CD4-positive, alpha-beta T cell treated with Interleukin-2 at 100 ng/mL for 4 hours (primary cell): ENCODE measurements at places on chromosomes 7 and 10.

DNA sequence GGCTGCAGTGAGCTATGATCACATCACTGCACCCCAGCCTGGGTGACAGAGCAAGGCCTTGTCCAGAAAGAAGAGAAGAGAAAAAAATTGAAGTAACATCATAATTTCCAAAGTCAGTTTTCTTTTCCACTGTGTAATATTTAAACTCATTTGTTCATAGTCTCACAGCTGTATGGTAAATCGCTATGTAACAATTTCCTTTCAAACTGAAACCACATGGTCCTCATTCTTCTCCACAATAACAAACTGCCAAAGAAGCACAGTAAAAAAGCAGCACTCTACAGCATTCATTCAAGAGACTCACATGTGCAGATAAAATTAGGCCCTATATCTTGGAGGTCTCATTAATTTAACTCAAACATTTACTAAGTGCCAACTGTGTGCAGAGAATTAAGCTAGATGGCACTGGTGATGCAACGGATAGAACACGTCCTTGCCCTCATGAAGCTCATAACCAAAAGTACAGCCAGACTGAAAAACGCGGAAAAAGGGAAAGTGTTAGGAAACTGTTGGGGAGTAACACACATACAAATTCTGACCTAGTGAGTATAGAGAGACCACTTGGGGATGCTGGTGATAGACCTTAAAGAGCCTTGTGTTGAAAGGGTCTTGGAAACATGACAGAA, 174.0 kb upstream of the KCTD7 start:
- no peak for DNase-seq

- peak; percentile 62 for DNase-seq
Observed at GRCh38 chr10:84138478-84139125, 707 bp upstream of the GHITM start.

GRCh38 chr7:1972744-1973143, 260.0 kb downstream of the MAD1L1 start:
- DNase-seq = no peak

DNA sequence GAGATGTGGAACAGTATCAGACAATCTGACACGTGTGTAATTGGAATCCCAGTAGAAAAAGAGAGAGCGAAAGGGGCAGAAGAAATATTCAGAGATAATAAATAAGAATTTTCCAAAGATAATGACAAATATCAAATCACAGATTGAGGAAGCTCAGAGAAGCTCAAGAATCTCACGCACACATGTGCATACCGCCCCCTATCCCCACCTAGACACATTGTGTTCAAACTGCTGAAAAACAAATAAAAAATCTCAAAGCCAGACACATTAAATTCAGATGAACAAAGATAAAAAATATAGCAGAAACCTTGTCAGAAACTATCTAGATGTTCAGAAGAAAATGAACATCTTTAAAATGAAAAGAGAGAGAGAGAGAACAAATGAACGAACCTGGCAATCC, 17.2 kb downstream of the SFR1 start:
- DNase-seq = no peak

DNA sequence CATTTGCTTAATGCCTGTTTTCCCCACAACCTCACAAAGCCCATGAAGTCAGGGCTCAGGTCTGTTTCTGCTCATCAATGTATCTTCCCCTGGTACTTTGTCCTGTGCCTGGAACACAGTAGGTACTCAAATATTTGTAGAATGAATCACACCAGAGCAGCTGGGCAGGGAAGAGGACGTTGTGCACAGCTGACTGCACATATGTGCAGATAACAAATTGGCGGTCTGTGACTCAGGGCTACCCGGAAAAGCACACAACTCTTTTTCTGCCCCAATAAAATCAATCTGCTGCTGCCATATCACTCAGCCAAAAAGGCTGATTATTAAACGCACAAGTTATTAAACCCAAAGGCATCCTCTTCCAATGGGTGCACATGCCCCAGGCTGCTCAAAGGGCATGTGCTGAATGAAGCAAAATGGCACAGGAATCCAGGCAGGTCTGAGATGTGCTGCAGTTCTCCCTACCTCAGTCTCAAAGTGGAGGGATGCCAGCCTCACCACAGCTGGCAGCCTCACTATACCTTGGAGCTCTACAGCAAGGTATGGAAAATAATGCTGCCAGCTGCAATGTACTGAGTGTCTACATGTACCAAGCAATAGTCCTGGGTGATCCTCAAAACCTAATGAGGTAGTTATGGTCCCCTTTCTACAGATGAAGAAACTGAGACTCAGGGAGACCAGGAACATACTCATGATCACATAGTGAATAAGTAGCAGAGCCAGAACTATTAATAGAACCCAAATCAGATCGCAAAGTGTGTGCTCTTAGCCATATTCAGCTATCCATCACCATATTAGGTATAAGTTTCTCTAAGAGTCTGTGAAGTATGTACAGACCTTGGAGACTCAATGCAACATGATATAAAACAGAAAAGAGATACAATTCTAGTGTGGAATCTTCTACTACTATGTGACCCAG, 43.4 kb downstream of the SORBS1 start:
- no peak for DNase-seq

DNA sequence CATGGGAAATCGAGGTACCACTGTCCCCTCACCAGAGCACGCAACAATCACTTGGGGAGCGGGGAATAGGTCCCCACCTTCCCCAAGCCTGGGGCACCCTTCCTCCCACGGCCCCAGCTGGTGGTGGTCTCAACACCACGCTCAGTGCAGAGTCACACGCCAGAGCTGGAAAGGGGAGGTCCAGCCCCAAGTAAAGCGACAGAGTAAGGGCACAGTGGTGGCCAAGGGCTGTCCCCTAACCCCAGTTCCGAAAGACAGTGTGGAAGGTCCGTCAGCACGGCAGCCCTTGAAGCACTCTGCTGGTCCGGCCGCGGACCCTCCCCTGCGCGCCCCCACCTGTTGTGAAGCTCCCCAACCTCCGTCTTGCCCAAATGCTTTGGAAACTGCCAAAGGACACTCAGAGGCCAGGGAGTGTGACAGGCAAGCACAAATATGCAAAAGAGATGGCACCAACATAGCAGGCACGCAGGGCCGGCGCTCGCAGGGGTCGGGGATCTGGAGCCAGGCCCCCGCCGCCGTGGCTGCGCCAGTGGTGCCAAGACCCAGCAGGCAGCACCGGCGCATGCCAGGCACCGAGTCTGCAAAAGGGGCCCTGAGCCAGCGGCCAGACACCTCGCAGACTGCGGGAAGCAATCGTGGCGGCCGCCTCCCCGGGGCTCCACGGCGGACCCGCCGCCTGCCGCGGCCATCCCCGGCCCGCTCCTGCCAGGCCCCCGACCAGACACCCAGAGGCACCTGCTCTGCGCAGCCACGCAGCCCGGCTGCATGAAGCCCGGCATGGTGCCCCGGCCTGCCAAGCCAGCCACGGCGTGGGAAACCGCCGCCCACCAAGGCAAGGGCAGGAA, 51.6 kb upstream of the SRRM3 start:
- no peak for DNase-seq

GRCh38 chr10:105150259-105150880, 509.3 kb downstream of the SORCS3 start:
- no peak for DNase-seq

DNA sequence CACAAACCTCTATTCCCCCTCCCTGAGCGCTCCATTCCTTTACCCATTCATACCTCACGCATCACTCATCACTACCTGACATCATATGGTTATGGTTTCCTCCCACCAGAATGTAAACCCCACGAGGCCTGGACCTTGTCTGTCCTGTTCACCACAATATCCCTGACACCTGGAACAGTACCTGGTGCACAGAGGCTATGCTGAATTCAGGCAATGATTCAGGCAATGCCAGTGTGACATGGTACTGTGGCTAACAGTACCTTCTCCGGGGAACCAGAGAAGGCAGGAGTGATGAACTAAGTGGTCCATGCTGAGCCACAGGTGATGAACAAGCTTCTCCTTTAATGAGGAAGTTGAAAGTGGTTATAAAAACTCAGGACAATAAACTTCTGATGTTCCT, 202.5 kb upstream of the PLXNA4 start:
- DNase-seq = no peak

DNA sequence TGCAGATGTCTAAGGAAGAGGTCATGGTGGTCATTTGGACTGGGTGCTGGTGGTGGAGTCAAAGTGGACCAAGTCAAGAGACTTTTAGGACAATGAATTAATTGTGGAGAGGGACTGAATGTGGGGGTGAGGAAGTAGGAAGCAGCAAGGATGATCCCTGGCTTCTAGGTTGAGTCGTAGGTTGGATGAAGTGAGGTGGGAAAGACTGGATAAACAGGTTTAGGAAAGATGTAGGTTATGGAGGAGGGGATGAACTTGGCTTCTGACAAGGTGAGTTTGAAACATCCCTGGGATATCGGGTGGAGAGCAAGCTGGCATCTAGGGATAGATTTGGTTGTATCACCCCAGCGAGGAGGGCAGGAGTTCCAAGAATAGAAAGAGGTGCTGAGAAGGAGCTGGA, 7.6 kb downstream of the SEMA4G start:
- no peak for DNase-seq
